ENCODE measurements at places on chromosomes 12 and 14.

GRCh38 chr12:6352193-6353173 is 10.6 kb upstream of the TNFRSF1A start:
- DNase-seq: no peak

DNA sequence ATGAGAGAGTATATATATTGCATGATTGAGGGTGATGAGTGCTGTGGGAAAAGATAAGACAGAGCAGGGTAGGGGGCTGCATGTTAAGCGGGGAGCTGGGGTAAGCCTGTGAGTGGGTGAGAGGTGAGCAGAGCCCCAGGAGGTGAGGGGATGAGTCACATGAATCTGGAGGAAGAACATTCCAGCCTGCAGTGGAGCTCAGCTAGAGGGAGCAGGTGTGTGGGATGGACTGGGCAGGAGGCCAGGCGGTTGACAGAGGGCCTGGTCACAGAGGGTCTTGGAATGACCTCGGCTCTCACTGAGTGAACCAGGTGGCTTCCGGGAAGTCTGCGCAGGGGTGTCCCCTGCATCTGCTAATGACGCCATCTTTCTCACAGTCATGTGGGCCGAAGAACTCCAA is 44.4 kb downstream of the GIT2 start:
- DNase-seq: no peak

DNA sequence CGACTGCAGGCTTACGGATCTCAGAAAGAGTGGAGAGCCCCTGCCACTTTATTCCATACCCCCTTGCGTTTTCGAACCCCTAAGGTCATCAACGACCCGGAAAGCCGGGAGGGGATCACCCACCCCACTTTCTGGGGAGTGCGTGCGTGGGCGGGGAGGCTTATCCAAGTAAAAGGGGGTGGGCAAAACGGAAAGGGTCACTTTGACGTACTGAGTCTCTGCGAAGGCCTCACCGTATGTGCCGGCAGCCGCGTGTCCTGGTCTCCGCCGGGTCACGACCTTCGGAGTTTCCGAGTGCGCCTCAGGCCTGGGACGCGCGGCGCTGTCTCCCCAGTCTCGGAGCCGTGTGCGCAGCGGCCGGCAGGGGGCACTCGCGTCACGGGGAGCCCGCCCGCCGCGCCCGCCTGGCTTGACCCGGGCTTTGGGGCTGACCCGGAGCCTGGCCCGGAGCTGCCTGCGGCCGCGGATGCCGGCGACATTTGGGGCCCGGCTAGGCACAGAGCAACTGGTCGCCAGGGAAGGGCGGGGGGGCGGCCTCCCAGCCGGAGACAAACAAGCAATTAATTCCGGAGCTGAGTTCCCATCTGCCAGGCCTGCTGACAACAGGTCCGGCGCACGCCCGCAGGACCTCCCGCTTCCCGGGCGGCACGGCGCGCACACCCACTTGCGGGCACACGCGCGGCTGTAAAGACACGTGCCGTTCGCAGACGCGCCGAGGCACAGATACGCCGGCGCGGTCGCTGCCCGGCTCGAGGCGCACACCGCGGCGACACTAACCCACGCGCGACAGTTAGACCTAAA is 890 bp upstream of the KIF26A start:
- peak; percentile 13 for DNase-seq

DNA sequence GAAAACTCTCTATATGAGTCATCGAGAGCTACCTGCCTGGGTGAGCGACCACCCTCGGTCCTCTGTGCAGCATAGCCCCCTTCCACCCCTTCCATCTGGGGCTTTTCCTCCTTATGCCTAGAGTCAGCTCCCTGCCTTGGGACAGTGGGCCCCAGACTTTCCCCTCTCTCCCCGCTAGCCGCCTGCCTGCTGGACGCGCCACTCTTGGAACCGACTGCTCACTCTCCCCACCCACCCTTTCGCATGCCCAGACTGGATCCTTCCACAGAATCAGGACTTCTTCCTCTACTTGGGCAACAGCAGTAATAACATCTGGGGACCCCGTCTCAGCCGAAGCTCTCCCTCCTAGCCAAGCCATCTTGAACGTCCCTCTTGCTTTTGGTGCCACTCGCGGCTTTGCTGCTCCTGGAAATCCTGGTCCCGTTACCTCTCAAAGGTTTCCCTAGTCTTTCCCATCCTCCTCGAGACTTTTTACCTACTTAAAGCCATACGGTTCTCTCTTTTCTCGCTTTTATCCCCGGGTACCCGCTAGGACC is 671 bp downstream of the ESYT1 start:
- DNase-seq: peak; percentile 16

- DNase-seq: no peak
Observed at GRCh38 chr12:124520265-124520701, 47.1 kb downstream of the NCOR2 start.

DNA sequence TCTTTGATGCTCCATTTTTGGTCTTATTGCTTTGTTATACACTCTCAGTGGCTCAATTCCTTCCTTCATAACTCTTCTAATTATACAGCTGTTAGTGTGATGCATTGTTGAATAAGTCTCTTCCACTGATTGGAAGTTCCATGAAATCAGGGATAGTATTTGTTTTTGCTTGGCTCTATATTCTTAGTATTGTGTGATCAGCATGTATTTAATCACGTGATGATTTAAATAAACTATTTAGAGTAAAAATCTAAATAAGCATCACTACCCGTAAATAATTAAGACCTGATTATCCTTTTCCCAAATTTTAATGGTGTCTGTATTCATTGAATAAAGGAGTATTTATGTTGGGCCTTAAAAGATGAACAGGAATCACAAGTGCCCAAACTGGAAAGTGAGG is 355.7 kb downstream of the NPAS3 start:
- DNase-seq: no peak

GRCh38 chr12:12480074-12480473 is 82.6 kb downstream of the DUSP16 start:
- DNase-seq: no peak

- no peak for DNase-seq
Observed at GRCh38 chr12:113298472-113298817, 36.5 kb downstream of the SLC8B1 start.

- no peak for DNase-seq
Observed at GRCh38 chr12:119783787-119784186, 93.3 kb downstream of the CIT start.

DNA sequence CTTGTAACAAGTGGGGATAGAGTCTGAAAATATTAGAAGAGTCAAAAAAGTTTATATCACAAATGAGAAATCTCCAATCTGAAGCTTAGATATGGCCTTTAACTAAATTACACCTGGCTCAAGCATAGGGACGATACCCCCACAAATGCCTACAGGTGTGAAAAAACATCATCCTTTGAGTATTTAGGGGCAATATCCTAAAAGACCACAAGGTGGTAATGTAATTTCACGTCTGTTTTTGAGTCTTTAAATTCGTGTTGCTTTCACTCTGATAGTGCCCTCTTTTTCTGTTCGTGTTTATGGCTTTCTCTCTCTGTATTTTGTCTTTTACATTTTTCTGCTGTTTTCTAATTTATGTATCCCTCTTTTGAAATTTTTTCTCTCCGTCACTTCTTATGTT is 84.3 kb downstream of the ETNK1 start:
- no peak for DNase-seq

GRCh38 chr12:12974211-12974610 is 22.2 kb upstream of the GPRC5D start:
- no peak for DNase-seq

GRCh38 chr12:57448669-57449068 is 6.4 kb upstream of the INHBE start:
- DNase-seq: no peak

GRCh38 chr14:104550861-104551728 is 28.5 kb upstream of the C14orf180 start:
- no peak for DNase-seq

DNA sequence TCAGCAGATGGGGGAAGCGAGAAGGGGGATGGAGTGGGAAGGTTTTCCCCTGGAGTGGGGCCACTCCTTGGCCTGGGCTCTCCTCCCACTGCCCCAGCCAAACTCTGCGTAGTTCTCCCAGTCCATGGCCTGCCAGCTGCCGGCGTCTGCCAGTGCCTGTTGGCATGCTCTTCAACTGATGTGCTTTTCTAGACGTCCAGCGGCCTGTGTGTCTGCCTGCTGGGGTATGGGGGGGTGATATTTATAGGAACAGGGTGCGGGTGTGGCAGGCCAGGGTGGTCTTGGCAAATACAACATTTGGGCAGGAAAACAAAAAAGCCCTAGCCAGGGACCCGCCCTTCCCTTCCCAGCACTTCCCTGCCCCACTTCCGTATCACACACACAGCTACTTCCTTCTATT is 786.3 kb upstream of the NOVA1 start:
- DNase-seq: no peak

DNA sequence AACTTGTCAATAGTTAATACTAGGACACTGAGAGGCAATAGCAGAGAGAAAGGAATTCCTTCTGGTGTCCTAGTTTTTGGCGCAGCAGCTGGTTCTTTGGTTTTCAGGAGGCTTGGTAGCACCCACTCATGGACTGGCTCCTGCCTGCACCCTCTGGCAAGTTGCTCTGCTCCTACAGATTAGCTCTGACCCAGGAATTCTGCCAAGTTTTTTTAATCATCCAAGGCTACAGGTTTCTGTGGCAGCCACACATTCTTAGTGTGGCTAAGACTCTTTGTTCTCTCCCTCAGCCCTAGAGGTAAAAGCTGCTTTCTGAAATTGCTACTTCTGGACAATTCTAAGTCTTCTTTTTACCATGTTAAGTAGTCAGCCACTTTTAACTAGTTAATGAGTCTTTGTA is 72.0 kb upstream of the FKBP4 start:
- DNase-seq: no peak

DNA sequence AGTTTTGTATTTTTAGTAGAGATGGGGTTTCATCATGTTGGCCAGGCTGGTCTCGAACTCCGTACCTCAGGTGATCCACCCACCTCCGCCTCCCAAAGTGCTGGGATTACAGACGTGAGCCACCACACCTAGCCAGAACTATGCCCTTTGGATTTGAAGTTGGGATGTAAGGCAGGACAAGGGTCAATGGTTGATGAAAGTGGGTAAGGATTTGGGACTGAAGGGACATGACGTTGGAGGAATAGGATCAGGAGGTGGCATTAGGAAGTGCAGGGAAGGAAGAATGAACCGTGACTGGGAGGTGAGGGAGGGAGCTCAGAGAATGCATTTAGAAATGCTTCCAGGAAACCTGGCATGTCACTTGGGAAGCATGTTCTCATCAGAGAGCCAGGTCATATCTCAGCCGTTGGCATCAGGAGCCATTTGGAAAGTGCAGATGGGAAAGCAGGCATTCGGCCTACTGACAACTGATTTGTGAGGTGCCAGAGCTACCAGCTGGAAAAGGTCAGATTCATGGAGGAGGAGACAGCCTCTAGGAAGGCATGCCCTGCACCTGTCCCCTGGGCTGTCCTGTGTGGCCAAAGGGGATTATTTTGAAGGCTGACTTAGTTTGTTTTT is 2.2 kb downstream of the CRADD start:
- DNase-seq: no peak

- no peak for DNase-seq
Observed at GRCh38 chr14:100449225-100449987, 126.3 kb downstream of the SLC25A47 start.

- no peak for DNase-seq
Observed at GRCh38 chr12:28253161-28253641, 62.9 kb downstream of the CCDC91 start.

- no peak for DNase-seq
Observed at GRCh38 chr14:89040080-89040459, 215.6 kb downstream of the TTC8 start.

GRCh38 chr12:25311506-25311905 is 60.8 kb upstream of the KRAS start:
- DNase-seq: no peak

GRCh38 chr12:59041241-59042121 is 121.2 kb upstream of the LRIG3 start:
- no peak for DNase-seq

DNA sequence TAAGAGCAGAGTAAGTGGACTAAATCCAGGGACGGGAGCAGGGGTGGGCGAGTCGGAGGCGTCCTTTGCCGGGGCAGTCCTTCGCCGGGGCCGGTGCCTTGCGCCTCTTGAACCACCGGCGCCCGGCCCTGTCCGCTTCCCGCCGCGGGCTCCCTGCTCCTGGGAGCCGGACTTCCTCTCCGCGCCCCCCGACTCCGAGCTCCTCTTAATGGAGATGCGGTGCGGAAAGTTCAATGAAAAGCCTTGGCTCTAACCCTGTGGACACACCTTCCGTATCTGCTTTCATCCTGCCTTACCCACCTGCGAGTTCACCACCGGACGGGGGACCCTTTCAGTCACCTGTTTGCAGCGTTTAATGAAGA is 412 bp downstream of the FGFR1OP2 start:
- DNase-seq: no peak

GRCh38 chr12:127964717-127965116 is 302.3 kb upstream of the TMEM132C start:
- DNase-seq: no peak

GRCh38 chr14:68688872-68689371 is 103.9 kb downstream of the ZFP36L1 start:
- DNase-seq: no peak

DNA sequence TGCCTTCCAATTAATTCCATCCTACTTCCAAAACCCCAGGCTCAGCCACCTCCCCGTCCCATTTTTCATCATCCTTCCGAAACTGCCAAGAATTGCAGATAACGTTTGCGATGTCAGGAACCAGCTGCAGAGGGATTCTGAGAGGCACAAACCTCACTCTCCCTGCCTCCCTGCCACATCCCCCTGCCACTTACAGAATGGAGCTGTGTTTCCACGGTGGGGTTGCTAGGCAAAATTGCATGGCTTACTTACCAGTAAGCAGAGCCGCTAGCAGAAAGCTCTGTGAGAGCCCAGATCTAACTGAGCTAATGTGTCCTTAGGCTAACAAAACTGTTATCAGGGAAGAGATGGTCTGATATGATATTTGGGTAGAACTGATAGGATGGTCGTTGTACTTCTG is 127.4 kb downstream of the KCNK10 start:
- no peak for DNase-seq

DNA sequence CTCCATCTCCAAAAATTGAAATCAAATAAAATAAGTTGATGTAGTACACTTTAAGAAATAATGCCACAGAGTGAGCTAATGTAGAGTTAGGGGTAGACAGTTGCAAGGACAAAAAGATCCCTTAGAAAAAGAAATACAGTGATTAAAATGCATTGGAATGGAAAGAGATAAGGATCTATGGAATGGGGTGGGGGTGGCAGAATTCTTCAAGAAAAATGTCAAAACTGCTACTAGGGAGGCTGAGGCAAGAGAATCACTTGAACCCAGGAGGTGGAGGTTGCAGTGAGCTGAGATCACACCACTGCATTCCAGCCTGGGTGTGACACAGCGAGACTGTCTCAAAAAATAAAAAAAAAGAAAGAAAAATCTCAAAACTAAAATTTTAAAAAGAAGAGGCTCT is 6.5 kb downstream of the OLR1 start:
- DNase-seq: no peak
